Germinal center (tissue), 1 donor: ENCODE measurements at places on chromosomes 3 and 15.

- DNase-seq: peak; percentile 25
These were observed 21.5 kb downstream of the SCN5A start for GRCh38 chr3:38627956-38628355.

- no peak for DNase-seq
These were observed 38.4 kb downstream of the TMEM158 start for GRCh38 chr3:45187694-45188141.

GRCh38 chr15:78715930-78716329 lies 74.9 kb upstream of the CHRNB4 start:
- no peak for DNase-seq

DNA sequence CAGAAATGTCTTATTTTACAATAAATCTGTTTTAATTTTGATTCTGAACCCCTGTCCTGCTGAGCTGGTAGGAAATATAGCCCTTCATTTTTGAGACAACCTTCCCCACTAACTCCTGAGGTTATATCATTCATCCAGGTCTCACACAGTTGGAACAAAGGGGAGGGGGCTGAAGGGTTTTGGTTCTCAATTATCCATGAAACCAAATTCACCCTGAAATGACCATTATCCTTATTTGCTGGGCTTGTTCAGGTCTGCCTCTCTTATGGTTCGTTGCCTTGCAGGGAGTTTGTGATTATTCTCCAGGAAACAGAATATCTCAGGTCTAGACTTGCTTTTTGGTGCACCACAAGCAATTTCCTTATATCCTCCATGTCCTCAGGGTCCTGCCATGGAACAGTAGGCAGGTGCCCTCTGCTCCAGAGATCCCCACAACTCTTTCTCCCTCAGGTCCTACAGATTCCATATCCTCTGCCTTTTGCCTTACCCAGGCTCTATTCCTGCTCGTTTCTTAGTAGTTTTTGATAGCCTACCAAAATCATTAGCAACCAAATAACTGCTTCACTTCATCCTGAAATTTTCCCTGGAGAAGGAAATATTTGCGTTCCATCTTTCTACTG lies 94.4 kb downstream of the TGFBR2 start:
- DNase-seq: no peak

DNA sequence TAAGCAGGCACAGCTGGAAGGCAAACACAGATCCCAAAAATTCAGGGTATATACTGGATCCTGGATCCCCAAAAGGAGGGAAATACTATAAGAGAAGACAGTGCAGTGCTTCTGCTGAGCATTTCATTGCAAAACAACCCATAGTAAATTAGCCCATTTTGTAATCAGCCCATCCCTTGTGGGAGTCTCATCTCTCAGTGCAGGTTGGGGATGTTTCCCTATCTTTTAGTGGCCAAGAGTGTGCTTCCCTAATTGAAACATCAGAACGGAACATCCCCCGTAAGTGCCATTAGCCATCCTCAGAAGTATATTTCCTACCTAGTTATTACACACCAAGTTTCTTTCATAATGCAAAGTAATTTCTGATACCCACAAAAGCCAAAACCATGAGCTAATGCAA lies 11.2 kb upstream of the MTMR14 start:
- no peak for DNase-seq

- DNase-seq: no peak
These were observed 57.0 kb downstream of the PPARG start for GRCh38 chr3:12345584-12346494.

- no peak for DNase-seq
These were observed 67.9 kb upstream of the GUCA1C start for GRCh38 chr3:109021556-109021955.

- DNase-seq: no peak
These were observed 777.4 kb downstream of the TUSC7 start for GRCh38 chr3:117486719-117487716.

DNA sequence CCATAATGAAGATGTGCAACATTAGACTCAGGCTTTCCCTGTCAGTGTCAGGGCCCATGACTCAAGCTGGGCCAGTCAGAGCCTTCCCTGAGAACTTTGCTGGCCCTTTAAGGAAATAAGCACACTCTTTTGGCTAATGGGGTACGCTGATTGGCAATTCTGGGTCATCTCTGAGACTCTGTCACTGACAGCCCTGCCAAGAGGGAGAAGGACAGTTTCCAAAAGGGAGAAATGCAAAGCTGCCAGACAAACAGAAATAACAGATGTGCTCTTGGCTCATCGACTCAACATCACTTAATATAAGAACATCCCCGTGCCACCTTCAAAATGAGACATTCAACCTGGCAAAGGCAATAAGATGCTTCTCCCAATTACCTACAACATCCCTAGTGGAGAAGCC lies 491.9 kb upstream of the PROK2 start:
- DNase-seq: no peak

- no peak for DNase-seq
These were observed 2.0 kb upstream of the PAK2 start for GRCh38 chr3:196737655-196738054.

- no peak for DNase-seq
These were observed 628.2 kb upstream of the CFAP20DC start for GRCh38 chr3:59677747-59678702.

- DNase-seq: peak; percentile 74
These were observed 97.5 kb downstream of the CHDH start for GRCh38 chr3:53748512-53749271.

GRCh38 chr3:190862209-190863118 lies at the start of gene GMNC:
Gene GMNC, minus strand, starts transcription at chr3:190862694. Its CDS starts 79 bp downstream, at chr3:190862615.
- DNase-seq: peak; percentile 16

GRCh38 chr3:11172096-11172690 lies 17.9 kb downstream of the HRH1 start:
- no peak for DNase-seq

- DNase-seq: no peak
These were observed 247.8 kb upstream of the MCTP2 start for GRCh38 chr15:93983526-93983925.

GRCh38 chr3:131797776-131798175 lies 237.0 kb downstream of the CPNE4 start:
- no peak for DNase-seq

DNA sequence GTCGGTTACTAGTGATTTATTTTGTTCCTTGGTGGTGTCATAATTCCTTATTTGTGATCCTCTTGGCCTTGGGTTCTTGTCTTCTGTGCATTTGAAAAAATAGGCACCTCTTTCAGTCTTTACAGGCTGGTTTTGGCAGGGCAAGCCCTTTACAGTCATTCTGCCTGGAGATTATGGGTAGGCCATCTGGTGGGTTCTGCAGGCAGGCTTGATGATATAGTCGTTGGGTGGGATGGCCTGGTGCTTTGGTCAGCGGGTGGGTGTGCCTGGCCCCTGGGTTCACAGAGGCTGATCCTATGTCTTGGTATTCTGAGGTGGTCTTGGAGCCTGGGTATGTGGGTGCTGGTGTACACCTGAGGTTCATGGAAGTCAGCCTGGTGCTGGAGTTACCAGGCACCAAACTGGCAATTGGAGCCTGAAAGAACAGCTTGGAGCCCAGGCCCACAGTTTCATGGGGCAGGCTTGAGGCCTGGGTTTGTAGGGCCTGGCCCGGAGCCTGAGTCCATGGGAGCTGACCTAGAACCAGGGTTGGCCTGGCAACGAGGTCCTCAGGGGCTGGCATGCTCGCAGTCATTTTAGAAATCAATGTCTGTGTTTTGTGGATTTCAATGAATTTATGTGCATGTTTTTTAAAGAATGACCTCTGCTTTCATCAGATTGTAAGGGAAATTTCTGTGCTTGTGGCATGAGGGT lies 63.3 kb downstream of the DOCK3 start:
- no peak for DNase-seq

DNA sequence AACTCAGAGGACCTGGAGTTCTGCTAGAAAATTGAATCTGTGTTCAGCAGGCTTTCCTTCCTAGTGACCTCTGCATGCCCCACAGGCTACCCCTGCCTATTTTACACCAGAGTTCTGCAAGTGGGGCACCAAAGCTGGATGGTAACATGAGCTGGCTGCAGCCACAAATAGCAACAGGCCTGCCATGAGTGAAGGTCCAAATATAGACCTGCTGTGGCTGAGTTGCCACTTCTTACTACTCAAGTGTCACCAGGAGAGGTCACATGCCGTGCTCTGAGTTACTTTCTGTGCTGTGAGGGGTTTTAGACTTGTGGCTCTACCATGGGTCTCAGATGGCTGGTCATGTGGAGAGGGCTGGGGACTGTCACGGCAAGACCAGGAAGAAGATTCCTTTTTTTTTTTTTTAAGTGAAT lies at the start of gene FSD2:
Gene FSD2, minus strand, starts transcription at position 76 of the 413 bp plus-strand sequence. CDS start 18,679 bp downstream, outside the sequence.
- DNase-seq: peak; percentile 63

GRCh38 chr15:88450125-88450798 lies 16.9 kb downstream of the MRPL46 start:
- DNase-seq: peak; percentile 78

- DNase-seq: no peak
These were observed 284.4 kb upstream of the WNT5A start for GRCh38 chr3:55771503-55771902.

GRCh38 chr3:2957115-2957514 lies 153.1 kb downstream of the IL5RA start:
- no peak for DNase-seq

- DNase-seq: no peak
These were observed 17.1 kb downstream of the PRR23E start for GRCh38 chr3:127209840-127210653.

- DNase-seq: no peak
These were observed 9.8 kb downstream of the GP5 start for GRCh38 chr3:194389269-194389668.

DNA sequence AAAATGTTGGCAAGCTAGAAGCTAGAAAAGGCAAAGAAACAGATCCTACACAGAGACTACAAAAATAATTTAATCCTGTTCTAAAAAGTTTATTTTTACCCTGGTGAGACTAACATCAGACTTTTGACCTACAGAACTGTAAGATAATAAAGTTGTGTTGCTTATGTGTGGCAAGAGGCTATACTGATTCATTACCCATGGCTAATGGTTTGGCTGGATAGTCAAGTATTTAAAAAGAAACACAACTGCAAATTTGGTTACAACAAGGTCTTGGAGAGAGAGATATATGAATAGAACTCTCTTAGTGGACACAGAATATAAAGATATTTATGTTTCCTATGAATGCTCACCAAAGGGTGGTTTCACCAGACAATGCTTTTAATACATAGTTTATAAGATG lies 364.2 kb upstream of the PLSCR5 start:
- DNase-seq: no peak

DNA sequence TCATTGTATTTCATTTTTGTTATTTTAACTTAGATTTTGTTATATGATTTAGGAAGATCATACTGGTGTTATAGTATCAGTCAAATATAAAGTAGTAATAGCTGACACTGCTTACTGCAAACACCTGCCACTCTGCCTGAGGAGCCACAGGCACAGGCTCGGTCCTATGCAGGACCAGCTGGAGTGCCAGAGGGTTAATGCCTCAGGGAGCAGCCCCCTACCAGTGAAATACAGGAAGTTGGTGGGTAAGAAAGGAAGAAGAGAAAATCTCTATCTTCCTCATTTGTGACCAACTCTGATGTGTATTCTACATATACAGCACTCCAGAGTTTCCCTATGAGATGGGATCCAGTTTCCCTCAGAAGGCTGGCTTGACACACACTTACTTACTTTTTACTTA lies 593.3 kb downstream of the UNC13C start:
- DNase-seq: no peak

- DNase-seq: peak; percentile 29
These were observed 38.1 kb upstream of the IQSEC1 start for GRCh38 chr3:13111173-13111872.

DNA sequence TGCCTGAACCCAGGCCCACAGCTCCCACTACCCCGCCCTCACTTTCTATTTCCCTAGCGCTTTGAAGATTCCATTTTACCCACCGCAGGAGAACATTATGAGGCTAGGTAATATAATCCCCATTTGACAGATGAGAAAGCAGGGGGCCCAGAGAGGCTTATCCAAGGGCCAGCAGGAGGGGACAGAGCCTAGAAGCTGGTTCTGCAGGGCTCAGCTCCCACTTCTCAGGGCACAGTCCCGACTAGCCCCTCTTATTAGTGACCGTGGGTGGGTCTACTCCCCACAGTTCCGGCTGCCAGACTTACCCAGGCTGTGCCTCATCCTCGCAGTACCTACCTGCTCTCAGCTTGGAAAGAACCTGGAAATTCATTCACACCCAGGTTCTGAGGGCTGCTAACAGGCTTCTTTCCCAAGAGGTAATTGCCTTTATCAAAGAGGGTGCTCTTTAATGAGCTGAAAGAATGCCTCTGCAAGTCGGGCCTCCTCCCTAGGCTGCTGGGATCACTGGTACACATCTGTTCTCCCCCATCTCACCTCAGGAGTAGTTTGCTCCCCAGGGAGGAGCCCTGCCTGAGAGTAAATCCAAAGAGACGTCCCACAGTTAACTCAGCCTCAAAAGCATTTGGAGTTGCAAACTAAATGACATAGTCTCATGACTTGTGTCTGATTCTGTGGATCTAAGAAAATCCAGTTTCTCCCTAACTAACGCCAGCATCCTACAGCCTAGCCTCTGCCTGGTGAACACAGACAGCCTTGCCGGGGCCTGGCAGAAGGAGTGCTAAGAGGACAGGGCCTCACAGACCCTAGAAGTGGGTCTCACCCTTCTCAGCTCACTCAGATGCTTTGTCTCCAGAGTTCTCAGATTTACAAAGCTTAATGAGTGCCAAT lies 125.0 kb downstream of the CHSY1 start:
- no peak for DNase-seq

DNA sequence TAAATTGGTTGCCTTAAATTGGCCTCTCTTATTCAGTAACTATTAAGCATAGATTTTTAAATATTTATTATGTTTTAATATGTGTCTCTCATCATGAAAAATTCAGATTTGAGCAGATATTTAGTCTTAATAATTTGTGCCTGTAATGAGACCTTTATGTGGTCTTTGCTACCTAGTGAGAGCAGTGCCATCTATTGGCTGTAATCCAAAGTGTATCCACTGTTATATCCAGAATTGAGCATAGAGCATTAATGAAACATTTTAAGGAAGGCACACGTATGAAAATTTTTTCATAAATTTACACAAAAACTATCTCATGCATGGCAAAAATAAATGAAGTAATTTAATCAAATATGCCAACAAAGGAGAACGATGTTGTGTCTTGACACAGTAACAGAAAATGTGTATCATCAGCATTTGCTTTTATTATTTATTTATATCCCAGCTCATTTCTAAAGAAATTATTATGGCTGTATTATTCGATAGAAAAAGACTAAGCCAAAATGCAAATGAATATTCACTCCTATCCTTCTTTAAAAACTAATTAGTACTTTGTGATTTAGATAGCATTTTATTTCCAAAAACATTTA lies 203.5 kb downstream of the RSRC1 start:
- DNase-seq: peak; percentile 8

DNA sequence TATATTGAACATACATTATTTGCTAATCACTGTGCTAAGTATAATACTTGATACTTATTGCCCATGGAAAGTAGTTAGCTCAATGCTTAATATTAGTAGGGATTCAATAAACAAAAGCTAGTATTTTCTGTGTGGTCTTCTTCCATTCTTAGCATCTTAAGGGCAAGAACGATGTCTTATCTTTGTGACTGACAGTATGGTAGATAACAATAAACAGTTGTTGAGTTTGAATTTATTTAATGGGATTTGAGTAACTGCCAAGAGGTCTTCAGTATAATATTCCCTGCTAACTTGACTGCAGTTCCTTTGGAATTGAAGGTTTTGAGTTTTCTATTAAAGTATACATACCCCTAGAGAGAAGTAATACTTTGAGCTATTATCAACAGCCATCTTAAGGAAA lies 70.1 kb downstream of the ZNF609 start:
- DNase-seq: no peak
